NCI-H446 treated with DMSO at 0.1 percent for 48 hours (cell line): ENCODE measurements at places on chromosomes 16 and 17.

DNA sequence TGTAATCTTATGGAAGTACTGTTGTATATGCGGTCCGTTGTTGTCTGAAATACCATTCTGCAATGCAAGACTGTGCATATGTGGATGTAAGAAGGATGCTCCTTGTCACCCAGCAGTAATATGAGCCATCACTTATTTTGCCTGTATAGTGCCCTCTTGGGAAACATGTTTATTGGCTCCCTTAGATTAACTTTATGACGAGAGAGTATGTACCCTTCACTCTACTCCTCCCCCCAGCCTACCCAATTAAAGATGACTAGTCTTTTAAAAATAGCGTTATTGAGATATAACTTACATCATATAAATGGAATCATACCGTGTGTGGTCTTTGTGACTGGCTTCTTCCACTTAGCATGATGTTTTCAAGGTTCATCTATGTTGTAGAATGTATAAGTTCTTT lies 33.6 kb downstream of the FTO start:
- DNase-seq = no peak

GRCh38 chr17:34930283-34930682 lies 31.0 kb downstream of the CCT6B start:
- no peak for DNase-seq

DNA sequence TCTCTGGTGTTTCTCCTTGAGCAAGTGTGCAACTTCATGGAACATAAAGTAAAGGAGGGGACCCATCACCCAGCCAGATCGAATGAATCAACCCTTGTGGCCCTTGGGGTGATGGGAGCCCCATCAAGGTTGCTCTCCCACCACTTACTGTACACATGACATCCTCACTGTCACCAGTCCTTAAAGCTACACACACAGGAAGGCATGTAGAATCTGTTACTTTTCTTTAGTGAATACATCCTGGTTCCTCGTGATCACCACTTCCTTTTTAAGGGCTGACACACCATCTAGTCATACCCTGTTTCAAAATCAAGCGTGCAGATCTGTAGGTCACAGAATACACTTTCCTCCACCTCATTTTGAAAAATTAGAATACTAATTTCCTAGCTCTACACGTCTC lies 22.6 kb upstream of the MPHOSPH6 start:
- no peak for DNase-seq

- no peak for DNase-seq
These were observed 8.5 kb upstream of the CES3 start for GRCh38 chr16:66952430-66953110.

DNA sequence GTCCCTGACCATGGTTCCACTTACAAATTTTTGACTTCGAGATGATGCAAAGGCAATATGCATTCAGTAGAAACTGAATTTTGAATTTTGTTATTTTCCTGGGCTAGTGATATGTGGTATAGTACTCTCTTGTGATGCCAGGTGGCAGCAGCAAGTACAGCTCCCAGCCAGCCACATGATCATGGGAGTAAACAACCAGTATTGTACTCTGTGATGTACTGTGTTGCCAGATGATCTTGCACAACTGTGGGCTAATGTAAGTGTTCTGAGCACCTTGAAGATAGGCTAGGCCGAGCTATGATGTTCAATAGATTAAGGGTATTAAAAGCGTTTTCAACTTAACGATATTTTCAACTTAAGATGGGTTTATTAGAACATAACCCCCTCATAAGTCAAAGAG lies 250.8 kb downstream of the STX8 start:
- DNase-seq = no peak

- DNase-seq = no peak
These were observed 69.7 kb upstream of the CHMP6 start for GRCh38 chr17:80921741-80922579.

DNA sequence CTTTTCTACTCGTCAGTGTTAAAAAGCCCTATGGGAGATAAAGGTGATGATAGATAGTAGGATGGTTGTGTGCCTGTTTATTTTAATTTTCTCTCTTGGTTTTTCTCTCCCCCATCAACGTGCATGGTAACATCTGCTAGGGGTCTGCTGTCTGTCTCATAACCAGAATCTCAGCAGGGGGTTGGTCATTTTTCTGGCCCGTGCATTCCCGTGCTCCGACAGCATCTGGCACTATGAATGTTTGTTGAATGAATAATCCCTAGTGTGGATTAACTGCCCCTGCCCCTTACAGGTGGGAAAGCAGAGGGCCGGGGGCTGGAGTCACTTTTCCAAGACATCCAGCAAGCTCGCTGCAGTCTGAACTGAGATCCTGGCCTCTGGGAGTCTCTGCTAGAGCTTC lies 6.3 kb downstream of the CA5A start:
- no peak for DNase-seq

DNA sequence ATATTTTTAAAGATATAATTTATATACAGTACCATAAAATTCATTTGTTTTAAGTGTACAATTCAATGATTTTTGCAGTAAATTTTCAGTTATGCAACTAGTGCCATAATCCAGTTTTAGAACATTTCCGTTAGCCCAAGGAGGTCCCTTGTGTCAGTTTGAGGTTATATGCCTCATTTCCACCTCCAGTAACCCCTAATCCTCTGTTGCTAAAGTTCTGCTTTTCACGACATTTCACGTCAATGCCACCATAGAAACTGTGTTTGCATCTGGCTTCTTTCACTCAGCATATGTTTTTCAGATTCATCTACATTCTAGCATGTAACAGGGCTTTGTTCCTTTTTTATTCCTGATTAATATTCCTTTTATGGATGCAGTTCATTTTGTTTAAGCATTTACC lies 42.4 kb upstream of the NUDT7 start:
- no peak for DNase-seq

DNA sequence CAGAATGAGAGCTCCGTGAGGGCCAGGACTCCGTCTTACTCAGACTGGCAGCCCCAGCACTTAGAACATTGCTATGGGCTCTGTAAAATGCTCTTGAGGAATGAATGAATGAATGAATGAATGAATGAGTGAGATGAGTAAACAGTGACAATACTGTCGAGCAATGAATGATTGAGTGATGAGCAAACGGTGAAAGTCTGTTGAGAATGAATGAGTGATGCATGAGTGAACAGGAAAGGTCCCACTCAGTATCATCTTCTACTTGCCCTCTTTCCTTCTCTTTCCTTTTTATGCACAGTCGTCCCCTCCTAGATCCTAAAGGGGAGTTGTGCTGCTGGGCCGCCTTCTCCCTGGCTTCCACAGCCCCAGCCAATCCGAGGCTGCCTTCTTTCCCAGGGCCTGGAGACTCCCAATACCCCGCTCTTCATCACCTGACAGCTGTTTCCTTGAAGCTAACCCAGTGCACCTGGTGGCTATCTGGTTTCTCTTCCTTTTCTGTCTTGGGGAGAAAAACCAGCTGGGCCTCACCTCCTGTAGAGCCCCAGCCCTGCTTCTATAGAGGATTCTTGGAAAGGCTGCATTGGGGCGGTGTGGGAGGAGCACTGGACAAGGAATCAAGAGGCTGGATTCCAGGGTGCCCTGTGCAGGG lies 32.7 kb upstream of the CACNG1 start:
- no peak for DNase-seq

DNA sequence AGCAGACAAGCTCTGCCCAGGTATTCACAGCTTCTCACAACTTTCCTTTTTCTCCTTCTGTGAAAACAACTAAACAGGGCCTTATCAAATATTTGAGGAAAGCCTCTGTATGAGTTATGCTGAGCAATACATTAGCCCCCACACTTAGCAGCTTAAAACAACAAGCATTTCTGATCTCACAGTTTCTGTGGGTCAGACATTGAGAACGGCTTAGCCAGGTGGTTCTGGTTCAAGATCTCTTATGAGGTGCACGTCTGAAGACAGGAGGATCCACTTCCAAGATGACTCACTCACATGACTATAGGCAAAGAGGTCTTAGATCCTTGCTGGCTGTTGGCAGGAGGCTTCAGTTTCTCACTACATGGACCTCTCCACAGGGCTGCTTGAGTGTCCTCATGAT lies 181.4 kb upstream of the WSCD1 start:
- no peak for DNase-seq

DNA sequence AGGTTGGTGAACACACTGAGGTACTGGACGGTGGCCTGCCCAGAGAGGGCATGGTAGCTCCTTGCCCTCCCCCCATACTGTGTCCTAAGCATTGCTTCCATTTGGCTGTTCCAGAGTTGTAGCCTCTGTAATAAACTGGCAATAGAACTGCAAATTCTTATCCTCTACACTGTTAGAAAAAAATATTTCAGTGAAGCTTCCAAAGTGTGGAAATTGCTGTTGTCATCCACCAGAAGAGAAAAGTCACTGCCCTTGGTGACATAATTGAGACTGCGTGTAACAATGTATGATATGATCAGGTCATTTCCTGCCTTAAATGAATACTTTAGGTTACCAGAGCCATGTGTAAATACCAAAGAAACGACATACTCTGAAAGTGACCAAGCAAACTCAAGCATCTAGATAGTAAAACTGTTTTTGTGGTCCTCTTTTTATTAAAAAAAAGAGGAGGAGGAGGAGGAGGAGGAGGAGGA lies 65.9 kb downstream of the CEP95 start:
- DNase-seq = no peak

DNA sequence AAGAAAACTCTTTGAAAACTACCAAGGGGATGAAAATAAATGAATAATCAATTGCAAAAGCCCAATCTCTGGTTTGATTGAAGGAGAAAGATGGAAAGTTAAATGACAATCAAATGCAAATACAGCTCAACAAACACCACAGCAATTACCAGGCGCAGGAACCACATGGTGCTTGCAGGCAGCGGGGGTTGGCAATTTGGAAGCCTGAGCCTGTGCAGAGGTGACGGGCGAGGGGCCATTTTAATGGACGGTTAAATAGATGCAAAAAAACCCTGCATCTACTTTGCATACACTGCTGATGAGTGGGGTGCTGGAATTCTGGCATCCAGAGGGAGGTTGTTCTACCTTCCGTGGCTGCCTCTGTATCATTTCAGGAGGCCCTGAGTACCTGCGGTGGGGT lies 4.8 kb upstream of the SEZ6 start:
- DNase-seq = no peak

DNA sequence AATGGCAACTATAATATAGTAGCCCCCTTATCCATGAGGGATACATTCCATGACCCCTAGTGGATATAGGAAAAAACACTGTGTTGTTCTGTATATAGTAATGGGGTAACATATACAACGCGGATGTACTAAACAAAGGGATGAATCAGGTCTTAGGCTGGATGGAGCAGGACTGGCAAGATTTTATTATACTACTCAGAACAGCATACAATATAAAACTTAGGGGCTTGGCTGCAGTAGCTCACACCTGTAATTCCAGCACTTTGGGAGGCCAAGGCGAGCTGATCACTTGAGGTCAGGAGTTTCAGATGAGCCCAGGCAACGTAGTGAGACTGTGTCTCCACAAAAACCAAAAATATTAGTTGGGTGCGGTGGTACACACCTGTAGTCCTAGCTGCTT lies 26.8 kb downstream of the VMP1 start:
- DNase-seq = no peak

DNA sequence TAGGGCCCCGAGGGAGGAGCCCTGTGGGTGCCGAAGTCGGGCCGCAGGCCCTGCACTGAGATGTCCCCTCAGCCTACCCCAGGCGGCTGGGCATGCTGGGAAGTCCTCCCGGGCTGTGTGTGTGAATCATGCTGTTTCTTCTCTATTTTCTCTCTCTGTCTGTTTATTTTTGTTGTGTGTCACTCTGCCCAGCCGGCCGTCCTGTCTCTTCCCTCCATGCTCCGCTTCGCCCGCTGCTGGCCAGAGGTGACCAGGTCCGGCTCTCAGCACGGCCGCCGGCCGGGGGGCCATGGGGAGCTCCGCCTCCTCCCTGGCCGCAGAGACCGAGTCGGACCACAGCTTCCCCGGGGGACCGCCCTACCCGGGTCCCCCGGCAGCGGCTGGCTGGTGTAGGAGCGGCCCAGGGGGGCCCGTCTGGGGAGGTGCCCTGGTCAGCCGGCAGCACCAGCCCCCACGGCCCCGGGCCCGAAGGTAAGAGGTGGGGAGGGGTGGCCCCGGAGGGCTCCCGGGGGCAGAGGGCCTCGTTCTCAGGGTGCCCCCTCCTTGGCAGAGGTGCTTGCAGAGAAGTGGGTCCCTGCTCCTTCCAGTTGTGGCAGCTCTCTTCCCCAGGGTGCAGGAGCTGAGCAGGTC lies 12.5 kb downstream of the CAPN15 start:
- DNase-seq = no peak

DNA sequence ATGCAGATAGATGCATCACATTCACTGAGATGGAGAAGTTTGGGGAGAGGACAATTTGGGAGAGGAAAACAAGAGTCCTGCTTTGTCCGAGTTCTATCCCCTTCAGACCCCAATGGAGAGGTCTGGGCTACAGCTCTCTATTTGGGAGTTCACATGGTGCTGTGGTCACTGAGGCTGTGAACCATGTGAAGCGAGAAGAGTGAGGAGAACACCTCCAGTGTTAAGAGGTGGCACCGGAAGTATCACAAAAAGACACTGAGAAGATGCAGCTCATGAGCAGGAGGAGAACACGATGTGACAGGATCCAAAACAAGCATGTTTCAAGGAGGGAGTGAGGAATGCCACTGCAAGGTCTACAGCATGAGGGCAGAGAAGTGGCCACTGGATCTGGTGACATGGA lies 39.7 kb downstream of the PIK3R5 start:
- DNase-seq = no peak

DNA sequence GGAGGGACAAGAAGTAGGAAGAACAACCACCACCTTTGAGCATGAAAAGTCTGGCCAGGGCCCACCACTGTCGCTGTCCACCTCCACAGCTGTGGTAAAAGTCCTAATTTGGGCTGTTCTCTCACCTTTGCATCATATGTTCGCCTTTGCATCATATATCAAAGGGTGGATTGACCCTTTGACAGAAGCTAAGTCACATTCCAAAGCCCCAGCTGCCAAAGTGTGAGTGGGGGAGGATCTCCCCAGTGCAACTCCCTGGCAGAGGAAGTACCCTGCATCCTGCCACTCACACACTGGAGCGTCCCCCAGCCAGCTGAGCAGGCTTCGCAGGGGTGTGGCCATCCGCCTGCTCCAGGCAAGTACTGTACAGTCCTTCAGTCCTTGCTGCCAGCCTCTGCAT lies 12.7 kb upstream of the SPECC1 start:
- no peak for DNase-seq

DNA sequence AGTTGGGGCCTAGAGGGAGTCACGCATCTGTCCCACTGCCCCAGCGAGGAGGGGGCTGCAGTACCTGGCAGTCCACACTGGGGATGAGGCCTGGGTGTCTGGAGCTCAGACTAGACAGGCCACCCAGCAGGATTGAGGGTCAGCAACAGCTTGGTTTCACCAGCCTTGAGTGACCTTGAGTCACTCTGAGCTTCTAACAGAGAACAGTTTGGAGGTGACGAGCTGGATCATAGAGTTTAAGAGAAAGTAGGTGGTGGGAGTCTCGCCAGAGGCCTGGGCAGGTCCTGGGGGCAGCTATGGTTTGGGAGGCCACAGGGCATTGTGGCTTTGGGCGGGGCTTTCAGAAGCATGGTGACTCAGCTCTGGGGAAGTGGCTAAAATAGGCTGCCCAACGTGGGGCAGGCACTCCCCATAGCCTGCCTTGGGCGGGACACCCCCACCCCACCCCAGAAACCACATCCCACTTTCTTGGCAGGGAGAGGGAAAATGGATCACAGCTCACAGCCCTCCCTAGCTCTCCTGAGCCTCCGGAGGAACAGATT lies 20.5 kb downstream of the CDC42EP4 start:
- no peak for DNase-seq

- no peak for DNase-seq
These were observed 141.4 kb upstream of the GSE1 start for GRCh38 chr16:85471469-85472431.
